Stimulated activated naive CD4-positive, alpha-beta T cell treated with Interleukin-2 at 50 U/mL for 16 hours (primary cell): ENCODE measurements at places on chromosomes 3 and 15.

GRCh38 chr3:43733459-43734384 is 43.0 kb downstream of the ABHD5 start:
- no peak for DNase-seq

- no peak for DNase-seq
These were observed 617.1 kb downstream of the SQOR start for GRCh38 chr15:46251903-46252302.

GRCh38 chr15:58923284-58923683 is 10.2 kb downstream of the SLTM start:
- no peak for DNase-seq

- DNase-seq = no peak
These were observed 84.8 kb downstream of the MBNL1 start for GRCh38 chr3:152353578-152353977.

GRCh38 chr3:196051282-196052076 is 30.4 kb downstream of the TFRC start:
- no peak for DNase-seq

GRCh38 chr15:85036716-85037115 is 55.1 kb downstream of the PDE8A start:
- no peak for DNase-seq

- no peak for DNase-seq
These were observed 9.8 kb upstream of the GMPPB start for GRCh38 chr3:49733551-49733950.

DNA sequence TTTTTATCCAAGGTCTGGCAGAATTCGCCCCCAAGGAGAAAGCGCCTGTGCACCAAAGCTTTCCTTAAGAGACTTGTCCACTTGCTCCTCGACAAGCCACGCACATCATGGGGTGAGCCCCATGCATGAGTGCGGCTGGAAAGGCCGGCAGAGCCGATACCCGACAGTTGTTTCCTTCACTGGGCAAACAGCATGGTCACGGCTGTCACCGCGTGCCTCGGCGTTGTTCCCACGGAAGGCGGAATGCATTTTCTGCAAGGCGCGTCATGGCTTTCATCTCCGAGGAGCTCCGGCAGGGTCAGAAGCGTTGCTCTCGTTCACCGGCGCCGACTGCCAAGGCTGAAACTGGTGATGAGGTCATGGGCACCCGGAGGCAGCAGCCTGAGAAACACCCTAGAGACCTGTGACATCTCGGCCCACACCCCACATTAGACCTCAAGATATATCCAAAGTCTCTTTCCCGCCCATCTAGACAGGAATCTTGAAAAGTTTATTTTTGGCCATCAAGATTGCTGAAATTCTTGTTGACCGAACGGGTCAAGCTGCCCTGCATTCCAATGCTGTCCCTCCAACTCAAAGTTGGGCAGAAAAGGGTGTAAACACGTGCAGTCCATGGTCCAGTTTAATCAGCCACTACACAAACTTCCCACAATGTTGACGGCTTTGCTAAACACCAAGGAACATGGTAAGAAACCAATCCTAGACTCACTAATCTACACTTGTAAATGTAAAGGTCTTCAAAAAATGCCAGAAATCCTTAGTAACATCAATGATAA is 604 bp upstream of the TJP1 start:
- no peak for DNase-seq

- no peak for DNase-seq
These were observed 70.7 kb upstream of the FRMD4B start for GRCh38 chr3:69456631-69457030.

- no peak for DNase-seq
These were observed 127.6 kb downstream of the MEIS2 start for GRCh38 chr15:36972704-36973103.

- DNase-seq = no peak
These were observed 76.4 kb upstream of the OSBPL11 start for GRCh38 chr3:125671461-125672243.

DNA sequence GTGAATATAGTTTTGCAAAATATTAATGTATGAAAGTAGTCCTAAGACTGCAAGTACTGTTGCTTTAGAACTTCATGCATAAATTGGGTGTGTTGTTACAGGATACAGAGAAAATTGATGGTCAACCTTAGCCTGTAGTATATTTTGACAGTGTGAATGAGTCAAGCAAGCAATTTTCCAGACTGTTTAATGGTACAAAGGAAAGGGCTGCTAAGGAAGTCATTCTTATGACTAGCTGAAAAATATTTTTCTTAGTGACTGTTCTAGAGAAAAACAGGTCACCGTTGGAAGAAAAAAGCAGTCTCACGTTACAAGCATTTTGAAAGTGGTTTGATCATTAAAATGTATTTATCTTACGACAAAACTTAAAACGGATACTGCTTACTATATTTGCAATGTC is 49.2 kb downstream of the MBNL1 start:
- no peak for DNase-seq

DNA sequence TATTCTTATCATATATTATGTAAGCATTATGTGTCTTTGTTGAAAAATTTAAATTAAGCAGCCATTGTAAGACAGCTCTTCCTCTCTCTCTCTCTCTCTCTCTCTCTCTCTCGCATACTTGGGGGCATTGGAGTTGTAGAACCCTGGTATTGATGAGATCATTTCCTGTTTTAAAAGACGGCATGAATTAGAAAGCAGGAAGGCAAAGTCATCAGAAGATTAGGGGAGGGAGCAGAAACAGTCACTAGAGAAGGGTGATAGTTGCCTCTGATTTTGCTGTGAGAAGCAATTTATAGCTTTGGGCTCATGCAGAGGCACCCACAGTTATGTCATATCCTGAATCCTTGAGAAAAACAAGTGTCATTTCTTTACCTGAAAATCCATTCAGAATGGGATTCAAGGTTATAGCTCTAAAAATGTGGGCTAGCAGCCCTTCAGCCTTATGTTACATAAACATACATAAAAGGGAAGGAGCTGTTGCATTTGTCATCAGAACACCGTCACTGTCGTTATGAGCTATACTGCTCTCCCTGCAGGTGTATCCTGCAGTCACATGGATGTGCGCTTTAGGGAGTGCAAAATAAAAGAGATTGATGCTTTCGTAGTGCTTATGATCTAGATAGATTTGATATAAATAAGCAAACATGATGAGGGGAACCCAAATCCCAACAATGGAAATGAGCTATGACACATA is 213.8 kb downstream of the NR1D2 start:
- no peak for DNase-seq

DNA sequence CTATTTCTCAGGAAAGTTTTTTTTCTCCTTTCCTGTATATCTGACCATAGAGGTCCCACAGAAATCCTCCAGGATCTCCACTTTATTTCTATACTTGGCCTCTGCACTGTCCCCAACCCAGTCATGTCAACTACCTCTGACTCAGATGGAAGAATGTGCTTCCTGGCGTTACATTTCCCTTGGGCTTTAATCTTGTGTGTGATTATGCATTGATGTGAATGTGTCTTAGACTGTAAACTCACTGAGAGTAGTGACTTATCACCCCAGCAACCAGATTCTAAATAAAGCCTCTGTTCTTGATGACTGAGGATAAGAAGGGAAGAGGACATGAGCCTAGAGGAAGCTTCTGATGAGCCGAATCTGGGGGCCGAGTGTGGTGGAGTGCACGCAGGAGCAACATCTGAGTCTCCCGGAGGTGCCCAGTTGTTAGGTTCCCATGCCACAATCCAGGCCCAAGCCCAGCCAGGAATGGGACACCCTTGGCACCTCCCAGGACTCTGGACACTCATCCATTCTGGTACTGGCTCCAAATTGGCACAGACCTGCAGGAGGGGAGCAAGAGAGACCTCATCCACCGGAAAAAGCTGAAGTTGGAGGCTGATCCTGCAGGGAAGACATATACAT is 32.1 kb upstream of the HEG1 start:
- DNase-seq = no peak

DNA sequence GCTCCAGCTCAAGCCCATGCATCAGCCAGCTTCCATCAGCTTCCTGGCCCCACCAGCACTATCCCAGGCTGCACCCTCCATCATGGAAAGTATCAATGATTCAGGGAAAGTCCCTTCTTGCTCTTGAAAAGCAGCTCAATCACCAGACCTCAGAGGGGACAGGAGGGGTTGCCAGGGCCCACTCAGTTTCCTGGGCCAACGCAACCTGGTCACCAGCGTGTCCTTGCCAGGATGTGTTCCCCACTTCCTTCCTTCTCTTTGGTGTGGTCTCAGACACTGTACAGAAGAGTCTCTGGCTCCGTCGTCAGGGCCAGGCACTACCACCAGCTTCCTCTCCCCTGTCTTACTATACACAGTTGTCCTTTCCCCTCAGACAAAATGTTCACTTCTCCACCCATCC is 3.0 kb downstream of the HDC start:
- DNase-seq = peak; percentile 52

DNA sequence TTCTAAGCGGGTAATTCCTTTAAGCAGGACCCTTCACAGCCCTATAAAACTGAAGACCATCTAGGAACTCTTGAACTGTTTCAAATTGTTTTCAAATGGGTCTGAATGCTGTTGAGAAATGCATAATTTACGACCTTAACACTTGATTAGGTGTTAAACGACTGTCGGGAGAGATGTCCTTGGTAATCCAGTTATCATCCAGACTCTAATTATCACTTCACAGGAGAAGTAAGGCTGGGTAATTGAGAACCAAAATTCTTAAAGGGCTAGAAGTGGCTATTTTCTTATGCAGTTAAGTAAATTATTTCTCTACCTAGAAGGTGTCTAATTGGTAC is 276.7 kb upstream of the TBC1D5 start:
- no peak for DNase-seq

DNA sequence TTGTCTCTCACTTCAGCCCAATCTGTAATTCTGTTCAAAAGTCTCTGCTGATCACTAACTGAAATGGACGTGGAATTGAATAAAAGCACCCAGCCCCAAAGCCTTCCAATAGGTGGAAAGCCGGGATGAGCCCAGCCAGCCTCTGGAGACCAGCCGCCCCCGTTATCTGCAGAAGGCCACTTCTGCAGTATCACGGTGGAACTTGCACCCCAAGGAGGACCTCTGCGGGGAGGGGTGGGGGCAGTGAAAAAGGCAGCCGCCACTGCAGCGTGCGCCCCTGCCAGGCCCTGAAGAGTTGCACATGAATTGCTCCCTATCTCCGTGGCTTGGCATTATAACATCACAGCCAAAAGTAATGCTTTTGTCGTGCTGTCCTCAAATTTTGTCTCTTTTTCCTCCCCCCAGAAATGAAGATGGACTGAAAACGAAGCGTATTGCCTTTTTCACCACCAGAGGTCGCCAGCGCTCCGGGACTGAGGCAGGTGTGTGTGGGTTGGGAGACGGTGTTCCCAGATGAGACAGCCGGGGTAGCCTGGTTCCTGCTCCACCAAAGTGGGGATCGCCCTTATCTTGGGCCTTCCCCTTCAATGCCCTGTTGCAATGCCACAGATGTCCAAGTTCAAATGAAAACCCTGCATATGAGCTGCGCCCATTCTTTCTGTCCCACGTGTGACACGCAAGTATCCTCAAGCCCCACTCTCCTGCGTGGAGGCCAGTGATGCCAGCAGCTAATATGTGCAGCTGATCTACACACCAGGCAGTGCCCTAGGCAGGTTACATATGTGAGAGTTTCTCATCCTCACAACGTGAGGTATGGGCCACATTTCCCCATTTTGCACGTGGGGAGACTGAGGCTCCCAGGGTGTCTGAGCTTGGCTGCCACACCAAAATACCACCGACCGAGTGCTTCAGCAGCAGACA is 96.0 kb downstream of the LRRK1 start:
- DNase-seq = peak; percentile 59

GRCh38 chr15:99135194-99135593 is 30.3 kb downstream of the SYNM start:
- no peak for DNase-seq

GRCh38 chr15:62879770-62880169 is 162.8 kb upstream of the TPM1 start:
- DNase-seq = no peak

DNA sequence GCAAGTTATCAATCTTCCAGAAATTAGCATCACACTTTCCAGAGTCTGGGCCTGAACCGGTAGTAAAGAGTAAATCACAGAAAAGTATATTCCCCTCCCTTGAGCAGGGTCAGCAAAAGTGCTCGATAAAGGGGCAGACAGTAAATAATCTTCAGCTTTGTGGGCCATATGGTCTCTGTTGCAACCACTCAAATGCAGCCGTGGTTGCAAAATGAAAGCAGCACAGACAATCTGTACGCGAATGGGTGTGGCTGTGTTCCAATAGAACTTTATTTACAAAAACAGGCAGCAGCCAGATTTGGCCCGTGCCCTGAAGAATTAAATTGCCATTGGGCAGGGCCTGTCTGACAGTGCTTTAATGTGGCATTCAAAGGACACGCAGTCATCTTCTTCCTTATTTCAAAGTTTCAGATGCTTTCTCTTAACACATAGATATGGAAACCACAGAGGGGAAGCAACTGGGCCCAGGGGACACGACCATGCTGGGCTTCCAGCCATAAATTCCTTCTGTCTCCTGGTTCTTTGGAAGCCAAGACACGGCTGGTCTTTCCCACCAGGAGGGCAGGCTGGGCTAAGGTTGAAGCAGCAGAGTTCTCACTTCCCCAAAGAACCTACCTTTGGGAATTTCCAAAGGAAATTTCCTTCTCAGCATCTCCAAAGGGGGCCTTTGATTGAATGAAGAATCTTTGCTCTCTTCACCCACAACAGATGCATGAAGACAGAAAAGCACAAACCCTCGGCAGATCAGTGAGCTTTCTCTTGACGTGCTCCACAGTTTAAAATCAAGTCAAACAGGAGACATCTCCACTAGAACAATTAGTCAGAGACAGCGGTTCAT is 489.8 kb upstream of the PROK2 start:
- DNase-seq = no peak

GRCh38 chr3:189394599-189395121 is 222.9 kb downstream of the TPRG1 start:
- DNase-seq = no peak

DNA sequence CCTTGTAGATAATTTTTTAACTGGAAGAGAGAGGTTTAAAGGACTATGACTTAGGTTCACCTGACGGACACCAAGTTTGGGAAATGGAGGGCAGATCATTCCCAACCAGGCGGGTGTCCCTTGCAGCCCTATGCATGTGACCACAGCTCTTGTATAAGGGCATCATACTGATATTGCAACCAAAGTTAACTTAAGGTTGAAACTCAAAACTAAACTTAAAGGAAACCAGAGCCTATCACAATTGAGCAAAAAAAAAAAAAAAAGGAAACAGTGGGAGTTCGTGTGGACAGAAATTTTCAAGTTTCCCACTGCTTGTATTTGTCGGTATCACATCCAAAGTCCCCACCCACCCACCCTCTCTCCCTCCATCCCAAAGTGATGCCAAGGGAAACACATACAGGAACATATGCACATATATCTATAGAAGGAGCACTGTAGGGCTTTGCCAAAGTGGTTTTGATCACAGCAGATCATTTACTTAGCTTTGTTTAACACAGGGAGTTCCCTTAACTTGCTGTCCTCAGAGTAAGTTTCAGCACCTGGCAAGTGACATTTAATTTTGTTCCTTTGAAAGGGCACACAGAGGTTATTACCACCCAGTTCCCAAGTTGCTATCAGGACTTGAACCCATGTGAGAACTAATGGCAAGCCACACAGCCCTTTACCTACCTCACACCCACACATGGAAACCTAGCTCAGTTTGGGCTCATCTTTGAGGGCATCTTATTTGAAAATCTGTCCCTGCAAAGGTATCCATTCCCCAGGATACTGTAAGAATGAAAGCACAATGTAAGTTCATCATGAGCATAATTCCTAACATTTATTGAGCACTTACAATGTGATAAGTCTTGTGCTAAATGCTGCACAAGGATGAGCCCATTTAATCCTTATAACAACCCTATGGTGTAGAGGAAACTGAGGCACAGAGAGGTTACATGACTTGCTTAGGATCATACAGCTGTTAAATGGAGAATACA is 204.5 kb upstream of the CMC1 start:
- no peak for DNase-seq

GRCh38 chr3:51819709-51820406 is 40.8 kb upstream of the IQCF6 start:
- no peak for DNase-seq
